Fibroblast of skin of right quadriceps (primary cell): ENCODE measurements at places on chromosomes 7 and 10.

GRCh38 chr10:90302758-90303481 is 554.9 kb downstream of the HTR7 start:
- DNase-seq, result no peak

- no peak for DNase-seq
These were observed 37.5 kb upstream of the ANK3 start for GRCh38 chr10:60427148-60427547.

DNA sequence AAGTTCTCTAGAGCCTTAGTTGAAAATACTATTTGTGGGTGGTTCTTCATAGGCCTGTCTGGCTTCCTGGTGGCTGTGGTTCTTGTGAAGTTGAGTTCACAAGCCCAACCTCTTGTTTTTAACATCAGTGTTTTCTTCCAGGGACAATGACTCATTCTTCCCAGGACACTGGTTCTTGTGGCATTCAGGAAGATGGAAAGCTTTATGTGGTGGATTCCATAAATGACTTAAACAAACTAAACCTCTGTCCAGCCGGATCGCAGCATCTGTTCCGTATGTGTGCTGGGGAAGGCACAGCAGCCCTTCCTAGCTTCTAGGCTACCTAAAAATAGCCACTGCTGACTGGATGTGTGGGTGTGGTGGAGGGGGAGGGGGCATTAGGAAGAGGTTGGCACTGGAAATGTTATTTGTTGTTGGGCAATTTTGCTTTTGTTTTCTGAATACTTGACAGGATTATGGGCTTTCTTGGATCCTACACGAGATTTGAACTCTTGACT is 3.9 kb downstream of the LSMEM1 start:
- DNase-seq, result peak; percentile 93

DNA sequence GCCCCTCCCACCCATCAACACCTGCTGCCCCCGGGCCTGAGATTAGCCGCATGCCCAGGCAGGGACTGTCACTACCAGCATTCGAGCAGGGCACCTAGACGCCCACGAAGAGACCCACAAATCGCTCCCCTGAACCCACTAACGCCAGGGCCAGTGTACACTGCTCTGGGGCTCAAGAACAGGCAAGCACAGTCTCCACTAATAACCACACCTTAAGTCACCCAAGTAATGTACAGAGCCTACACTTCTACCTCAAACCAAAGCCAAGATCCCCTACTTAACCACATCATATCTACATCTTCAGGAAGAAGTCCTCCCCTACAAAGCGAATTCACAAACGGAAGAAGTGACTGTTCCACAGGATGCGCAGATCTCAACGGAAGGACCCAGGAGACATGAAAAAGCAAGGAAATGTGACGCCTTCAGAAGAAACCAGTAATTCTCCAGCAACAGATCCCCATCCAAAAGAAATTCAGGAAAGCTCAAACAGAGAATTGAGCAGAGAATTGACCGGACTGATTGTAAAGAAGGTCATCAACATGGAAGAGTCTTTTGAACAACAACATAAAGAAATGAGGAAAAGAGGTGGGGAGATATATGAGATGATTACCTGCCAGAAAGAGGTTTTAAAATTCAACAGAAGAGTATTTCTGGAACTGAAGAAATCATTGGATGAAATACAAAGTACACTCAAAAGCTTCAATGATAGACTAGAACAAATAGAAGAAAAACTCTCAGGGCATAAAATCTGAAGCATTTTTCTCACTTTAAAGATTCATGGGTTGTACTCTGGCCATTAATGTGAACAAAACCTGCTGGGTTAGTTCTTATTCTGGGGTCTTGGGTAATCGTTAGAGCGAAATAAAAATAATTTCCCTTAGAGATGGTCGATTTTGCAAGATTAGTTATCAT is 20.9 kb downstream of the IFT22 start:
- no peak for DNase-seq

GRCh38 chr10:72702868-72703581 is 11.1 kb downstream of the MCU start:
- peak; percentile 39 for DNase-seq

DNA sequence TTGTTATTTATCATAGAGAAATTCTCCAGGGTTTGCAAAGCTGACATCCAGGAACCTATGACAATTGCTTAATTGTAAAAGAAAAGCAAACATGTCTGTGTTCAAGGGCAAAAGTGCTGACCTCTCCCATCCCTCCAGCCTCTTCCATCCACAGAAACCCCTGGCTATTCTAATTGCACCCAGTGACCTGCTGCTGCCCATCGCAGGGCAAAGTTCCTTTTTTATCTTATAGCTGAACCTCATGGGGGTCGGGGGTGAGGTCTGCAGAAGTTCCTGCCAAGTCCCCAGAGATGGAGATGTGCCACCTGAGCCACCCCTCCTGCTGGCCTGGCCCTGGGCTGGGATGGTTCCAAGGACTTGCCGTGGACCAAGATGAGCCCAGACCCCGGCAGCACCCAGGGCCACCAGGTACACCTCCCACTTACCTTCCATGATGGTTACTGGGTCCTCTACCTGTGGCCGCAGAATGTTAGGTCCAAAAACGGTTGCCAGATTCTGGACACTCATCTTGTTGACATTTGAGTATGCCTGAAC is 146.5 kb downstream of the MAPK8 start:
- DNase-seq, result no peak

- DNase-seq, result no peak
These were observed 37.8 kb downstream of the RSU1 start for GRCh38 chr10:16779384-16779915.

DNA sequence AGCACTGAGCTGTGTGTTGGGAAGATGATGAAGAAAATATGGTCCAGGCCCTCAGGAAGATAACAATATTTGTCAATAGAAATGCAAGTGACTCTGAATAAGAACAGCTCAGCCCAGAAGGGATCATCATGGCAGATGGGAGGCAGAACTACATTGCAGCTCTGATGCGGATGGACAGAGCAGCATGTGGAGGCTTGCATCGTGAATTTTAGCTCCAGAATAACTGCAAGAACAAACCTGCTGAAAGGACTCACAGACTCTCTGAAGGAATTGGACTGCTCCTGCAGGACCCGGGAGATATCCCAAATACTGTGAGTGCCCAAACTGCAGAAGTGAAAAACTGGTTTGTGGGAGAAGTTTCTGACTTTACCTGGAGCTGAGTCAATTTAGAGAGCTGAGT is 80.6 kb upstream of the LAMB4 start:
- DNase-seq, result no peak

GRCh38 chr7:158680754-158681153 is 23.9 kb downstream of the NCAPG2 start:
- DNase-seq, result no peak

- DNase-seq, result peak; percentile 54
These were observed 38.6 kb downstream of the FAS start for GRCh38 chr10:89029181-89029580.

GRCh38 chr10:69097729-69098128 is 9.8 kb downstream of the SRGN start:
- DNase-seq, result no peak

- no peak for DNase-seq
These were observed 9.9 kb downstream of the LBX1 start for GRCh38 chr10:101219139-101219945.

GRCh38 chr7:7699970-7700369 is 18.4 kb downstream of the RPA3 start:
- no peak for DNase-seq

DNA sequence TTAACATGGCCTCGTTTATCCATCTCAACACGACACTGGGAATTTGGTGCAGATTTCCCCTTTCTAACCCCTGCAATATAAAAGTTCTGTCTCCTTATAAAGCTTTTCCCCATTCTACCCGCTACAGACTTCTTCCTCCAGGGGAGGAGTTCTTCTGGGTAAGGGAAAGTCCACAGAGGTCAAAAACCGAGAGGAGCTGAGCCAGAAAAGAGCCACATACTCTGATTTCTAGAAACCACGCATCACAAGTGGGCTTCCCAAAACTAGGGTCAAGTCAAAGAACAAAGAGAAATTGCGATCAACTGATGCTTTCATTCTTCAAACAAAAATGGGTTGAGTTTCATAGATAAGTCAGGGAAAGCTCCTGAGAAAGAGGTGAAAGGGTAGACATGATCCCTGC is 6.8 kb downstream of the IL6 start:
- no peak for DNase-seq

DNA sequence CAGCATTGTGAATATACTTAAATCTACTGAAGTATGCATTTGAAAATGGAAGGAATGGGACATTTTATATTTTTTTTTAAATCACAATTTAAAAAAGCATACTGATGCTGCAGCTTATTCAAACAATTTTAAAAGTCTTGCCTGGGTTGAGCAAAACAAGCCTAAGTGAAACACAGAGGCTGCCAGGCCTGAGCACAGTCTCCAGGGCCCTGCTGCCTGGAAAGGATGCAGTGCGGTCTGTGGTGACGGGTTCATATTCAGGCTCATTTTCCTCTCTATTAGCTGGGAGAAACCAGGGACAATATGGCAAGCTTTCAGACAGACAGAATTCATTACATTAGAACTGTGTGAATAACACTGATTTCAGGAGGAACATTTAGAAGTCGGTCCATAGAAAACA is 251.9 kb downstream of the COBL start:
- DNase-seq, result no peak

DNA sequence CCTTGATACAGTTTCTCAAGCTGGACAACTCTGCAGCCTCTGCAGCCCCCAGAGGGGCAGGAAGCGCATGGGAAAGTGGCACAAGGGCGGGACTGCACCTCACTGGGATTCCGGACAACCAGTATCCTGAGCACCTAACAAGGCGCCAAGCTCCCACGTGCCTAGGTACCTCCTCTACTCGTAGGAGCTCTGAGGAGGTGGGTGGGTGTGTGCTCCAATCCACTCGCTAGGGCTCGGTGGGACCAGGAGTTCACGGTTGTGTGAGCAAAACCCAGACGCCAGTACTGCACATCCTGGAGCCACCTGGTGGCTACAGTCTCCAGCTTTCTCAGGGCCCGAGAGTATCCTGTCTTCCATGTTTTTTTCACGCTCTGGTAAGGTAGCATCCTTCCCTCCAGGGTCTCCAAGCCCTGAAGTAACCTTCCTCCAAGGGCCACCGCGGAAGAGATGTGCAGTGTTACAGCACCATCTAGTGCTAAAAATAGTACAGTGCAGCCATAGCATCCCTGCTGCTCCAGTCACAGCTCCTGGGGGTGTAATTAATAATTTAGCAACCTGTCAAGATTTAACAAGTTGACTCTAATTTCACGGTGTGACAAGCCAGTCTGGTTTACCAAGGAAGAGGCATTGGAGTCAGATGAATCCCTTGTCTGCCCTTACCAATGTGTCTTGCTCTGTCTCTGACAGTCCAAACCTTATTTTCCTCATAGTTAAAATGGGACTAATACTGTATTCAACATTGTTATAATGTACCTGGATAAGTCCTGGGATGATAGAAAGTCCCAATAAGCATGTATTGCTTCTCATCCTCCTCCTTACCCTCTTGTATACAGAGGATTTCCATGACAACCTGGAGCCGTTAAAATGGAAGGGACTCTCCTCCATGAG is 70.4 kb downstream of the HERPUD2 start:
- peak; percentile 42 for DNase-seq

DNA sequence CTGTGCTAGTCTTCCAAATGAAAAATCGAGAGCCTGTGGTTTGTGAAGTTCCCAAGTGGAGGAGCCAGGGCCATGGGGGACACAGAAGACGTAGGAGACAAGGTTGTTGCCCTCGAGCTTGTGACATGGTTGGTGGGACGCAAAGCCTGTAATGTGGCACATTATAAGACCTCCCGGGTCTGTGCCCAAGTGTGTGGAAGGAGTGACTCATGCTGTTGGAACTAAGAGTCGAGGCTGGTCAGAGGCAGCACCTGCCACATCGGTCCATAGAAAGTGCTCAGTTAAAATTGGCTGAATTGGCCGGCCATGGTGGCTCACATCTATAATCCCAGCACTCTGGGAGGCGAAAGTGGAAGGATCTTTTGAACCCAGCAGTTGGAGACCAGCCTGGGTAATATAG is 27.0 kb upstream of the PODXL start:
- no peak for DNase-seq

DNA sequence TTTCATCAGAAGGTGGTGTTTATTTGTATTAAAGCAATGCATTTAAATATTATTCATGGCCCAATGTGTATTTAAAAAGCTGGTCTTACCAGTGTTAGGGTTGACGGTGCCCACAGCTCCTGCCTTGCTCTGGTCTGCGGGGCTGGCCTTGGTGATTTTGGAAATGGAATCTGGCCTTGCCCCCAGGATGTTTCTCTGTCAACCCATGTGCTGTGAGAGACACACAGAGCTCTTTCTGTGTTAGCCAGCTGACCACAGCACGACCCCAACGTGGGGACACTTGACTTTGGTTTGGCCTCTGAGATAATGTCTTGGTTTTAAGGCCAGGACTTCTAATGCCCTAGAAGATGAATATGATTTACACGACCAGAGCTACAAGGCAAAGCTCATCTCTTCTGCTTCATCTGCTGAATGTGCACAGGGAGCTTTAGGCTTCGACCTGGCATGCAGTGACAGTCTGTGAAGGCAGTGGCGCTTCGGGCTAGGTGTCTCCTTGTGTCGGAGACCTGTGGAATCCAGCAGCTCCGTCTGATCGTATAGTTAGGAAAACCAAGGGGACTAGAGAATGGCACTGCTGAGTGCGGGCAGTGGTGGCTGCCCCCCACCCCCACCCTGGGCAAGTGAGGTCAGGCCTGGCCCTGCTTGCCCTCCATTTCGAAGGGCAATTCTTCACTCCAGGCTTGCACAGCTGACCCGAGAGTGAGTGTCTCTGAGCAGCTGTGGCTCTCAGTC is 246.1 kb downstream of the EBF3 start:
- DNase-seq, result no peak

DNA sequence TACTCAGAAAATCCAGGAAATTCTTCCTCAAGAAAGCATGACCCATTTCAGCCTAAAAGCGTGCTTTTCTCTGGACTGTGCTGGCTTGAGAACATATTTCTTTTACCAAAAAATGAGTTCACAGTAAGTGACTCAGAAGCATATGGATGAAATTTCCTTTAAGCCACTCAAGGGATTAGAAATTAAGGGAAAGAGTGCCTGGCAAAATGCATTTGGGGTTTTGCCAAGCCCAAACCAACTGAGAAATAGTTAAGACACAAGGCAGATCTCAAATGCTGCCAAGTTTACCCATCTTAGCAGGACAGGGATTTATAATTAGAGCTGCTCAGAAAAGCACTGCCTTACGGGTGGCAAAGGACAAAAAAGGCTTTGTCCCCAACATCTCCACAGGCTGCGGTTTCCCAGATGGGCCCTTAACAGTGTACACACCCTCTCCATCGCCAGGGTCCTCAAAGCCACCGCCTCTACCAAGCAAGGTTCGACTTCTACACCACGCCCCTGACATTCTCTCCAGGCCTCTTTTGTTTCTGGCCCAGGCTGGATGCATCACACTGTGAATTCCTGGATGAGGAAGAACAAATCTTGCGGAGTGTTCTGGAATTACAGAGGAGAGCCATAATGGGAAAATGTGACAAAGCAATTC is 30.1 kb upstream of the CDHR3 start:
- peak; percentile 97 for DNase-seq

DNA sequence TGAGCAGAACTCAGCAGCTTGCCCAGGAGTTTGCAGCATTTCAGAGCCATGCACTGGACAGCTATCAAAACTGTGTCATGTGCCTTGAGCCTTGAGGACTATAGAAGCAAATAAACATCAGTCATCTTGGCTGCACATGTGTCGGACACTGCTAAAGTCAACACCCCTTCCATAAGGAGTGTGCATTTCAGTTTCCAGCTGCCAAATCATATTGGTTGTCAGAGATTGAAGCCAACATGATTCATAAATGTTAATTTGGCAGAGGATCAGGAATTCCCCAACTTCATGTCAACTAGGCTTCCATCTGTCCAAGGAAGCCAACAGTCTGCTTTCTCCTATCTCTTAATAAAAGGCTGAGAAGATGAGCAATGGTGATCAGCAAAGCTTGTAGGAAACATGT is 32.8 kb downstream of the SLC16A12 start:
- peak; percentile 80 for DNase-seq

- no peak for DNase-seq
These were observed 599.3 kb upstream of the CELF2 start for GRCh38 chr10:10418387-10418786.
